ENCODE measurements at places on chromosomes 6 and 20.

DNA sequence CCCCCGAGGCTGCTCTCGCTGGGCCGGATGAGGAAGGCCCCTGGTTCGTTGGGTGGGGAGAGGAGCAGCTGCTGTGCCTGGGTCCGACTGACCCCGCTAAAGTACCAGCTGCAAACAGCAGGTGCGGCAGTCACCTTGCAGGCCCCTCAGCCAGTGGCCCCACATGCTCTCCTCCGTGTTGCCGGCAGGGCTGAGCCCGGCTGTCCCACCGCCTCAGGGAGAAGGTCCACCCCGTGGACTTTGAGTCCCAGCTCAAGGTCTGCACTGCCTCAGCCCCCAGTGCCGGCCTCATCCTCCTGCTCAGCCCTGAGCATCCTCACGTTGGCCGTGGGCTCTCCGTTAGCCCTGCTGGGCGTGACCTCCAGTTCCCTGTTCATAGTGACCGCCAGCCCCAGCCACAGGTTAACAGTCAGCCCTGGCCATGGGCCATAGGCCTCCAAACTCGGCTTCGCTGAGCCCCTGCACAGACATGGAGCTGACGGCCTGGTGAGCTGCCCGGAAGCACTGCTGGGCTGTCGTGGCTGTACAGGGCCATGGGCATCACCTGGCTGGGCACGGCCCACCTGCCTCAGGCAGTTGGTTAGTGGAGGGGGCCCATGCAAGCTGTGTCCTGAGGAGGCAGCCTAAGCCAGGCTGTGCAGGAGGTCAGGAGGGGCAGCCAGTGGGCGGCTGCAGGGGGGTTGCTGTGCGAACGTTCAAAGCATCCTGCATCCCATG, 3.1 kb downstream of the SRMS start:
- DNase-seq, result no peak

- DNase-seq, result no peak
Measured at GRCh38 chr20:32727683-32728082, 15.6 kb downstream of the COMMD7 start.

GRCh38 chr6:116514111-116514510, 2.7 kb downstream of the CALHM5 start:
- no peak for DNase-seq

DNA sequence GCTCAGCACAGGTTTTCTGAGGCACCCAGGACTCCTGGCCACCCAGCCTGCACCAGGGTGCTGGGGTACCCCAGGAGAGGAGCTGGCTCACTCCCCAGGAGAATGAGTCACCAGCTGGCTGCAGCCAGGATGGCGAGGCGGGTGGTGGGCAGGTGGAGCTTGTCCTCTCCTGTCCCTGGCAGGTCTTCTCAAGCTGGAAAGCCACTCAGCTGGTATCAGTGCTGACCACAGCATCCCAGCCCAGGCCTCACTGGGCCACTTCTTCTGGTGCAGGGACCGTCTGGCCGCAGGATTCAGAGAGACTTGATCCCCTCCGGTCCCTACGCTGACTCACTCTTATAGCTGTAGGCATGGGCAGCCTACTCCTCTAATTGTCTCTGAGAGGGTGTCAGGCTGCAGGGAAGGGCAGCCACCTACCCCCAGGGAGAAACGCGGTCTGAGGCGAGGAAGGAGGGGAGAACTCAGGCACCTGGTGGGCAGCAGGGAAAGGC, 22.2 kb downstream of the TFEB start:
- peak; percentile 44 for DNase-seq

DNA sequence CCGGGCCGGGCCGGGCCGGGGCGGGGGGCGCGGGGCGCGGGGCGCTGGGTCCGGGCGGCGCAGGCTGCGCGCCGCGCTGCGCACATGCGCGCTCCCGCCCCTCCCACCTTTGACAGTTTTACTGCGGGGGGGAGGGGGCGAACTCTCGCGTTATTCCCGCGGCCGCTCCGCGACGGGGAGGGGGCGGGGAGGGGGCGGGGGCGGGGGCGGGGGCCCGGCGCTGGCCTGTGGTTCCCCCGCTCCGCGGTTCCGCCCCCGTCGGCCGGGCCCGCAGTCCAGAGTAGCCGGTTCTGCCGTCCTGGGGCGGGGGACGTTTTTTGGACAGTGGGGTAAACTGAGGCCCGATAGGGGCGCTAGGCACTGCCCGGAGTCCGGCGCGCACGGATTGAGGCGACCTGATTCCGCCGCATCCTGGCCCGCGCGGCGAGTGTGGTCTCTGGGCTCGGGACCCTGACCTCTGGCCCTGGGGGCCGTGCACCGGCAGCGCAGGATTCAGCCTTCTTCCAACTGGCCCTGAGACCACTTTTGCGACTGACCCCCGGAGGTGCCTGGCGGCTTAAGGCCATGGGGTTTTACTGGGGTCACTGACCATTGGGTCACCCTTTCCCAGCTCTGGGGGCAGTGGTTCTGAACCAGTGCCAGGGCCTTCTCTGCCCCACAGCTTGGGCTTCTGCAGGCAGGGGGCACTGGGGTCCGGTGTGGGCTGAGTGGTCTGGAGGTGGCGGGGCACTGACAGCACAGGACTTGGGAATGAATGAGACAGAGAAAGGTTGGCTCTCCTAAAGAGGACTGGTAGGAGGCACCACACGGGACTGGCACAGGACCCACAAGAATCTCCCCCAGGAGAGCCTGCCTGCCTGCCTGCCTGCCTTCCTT, at the start of gene ZNF512B:
Gene ZNF512B (minus strand): TSS at position 93 of the 876 bp plus-strand sequence. CDS start 1,980 bp downstream, outside the sequence.
- DNase-seq, result no peak

GRCh38 chr6:119028091-119028490, 50.4 kb downstream of the FAM184A start:
- DNase-seq, result no peak

Data from NCI-H2029 treated with DMSO at 0.1 percent for 48 hours (cell line).